ENCODE measurements at places on chromosomes 5 and 9.

GRCh38 chr5:73673161-73673591 lies 47.2 kb downstream of the ARHGEF28 start:
- no peak for DNase-seq

DNA sequence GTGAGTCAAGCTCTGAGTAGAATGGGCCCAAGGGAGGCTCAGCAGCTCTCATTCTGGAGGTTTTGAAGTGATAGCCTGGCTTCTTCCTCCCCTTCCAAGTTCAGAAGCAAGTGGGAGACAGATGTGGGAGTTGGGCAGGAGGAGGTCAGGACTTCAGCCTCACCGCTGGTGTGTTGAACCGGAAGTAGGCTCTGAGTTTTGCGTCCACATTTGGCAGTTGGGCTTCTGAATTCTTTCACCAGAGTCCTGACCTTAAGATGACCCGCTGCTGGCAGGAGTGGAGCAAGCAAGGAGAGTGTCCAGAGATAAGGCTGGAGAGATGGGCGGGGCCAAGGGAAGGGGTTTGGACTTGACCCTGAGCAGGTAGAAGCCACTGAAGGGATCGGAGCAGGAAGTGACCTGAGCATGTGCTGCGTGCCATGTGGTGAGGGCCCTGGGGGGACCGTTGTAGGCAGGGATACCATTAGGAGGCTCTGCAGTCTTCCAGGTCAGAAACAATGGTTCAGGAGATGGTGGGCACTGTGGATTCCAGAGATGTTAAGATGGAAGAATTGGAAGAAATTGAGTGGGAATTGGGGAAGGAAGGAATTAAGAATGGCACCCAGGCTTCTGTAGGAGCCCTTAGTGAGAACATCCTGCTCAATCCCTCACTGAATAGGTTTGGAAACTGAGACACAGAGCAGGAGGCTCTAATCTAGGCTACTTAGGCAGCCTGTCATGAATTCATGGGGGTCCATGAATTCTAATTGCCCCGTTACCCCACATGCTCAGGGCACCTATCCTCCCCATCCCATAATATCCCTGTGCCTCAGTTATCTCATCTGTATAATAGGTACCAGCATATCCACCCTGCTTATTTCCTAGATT lies 25.9 kb downstream of the GALNT12 start:
- DNase-seq: no peak

DNA sequence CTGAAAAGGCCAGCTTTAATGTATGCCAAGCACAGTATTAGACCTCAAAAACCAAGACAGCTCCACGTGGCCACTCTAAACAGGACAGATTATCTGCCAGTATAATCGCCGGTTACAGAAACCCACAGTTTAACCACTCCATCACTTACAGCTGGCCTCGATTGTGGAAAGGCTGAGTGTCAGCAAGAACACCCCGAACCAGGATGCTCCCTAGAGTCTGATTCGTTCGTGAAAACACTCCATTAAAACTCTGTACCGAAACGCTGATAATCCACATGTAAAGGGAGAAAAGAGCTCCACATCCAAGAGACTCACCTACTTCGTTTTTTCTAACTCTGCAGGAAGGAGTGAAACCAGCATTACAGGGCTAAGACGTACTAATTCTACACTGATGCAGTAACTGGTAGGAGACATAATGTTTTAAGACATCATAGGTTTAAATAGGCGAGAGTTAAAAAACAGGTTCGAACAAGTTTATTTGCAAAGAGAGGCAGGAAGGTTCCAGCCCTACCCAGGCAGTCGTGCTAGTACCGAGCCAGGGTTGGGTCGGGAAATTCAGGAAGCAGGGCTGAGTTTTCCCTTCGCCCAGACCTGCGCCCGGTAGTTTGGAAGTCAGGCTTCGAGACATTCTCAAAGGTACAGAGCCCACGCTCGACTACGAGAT lies 949 bp downstream of the SERINC5 start:
- DNase-seq: no peak

- DNase-seq: no peak
Measured at GRCh38 chr5:154189256-154189818, 1.2 kb upstream of the GALNT10 start.

GRCh38 chr5:131758520-131758900 lies 38.3 kb downstream of the FNIP1 start:
- DNase-seq: no peak

DNA sequence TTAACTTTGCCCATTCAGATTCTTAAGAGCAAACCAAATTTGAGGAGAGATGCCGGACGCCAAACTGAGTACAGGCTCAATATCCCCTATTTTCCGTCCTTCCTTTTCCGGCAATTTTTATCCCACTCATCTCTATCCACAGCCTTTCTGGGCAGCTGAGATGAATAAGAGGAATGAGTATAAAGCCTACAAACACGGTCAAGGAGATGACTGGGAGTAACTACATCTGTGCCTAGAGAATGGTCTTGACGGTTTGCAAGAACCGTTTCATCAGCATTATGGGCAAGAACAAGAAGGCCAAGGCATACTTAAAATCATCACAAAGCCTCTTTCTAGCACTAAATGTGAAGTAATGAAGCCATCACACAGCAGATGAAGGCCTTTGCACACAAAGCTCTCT lies 227.3 kb downstream of the DCP2 start:
- no peak for DNase-seq

- no peak for DNase-seq
Measured at GRCh38 chr5:112710896-112711295, 26.8 kb upstream of the APC start.

DNA sequence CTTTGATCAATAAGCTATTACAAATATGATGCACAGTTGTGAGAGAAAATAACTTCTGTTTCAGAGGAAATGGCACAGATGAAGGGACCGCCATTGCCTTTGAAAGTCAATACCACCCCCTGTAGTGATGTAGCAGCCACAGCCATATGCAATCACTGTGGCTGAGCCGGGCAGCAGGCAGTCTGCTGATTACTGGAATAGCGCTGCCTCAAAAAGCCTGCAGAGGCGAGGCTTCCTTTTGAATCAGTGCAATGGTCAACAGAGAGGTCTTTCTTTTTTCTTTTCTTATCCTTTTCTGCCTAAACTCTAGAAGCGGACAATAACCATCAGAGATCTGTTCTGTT lies 265.1 kb upstream of the TAS2R1 start:
- no peak for DNase-seq

- DNase-seq: no peak
Measured at GRCh38 chr9:96437454-96437853, 12.5 kb upstream of the HABP4 start.

GRCh38 chr5:159593518-159594073 lies 263.3 kb upstream of the IL12B start:
- no peak for DNase-seq

DNA sequence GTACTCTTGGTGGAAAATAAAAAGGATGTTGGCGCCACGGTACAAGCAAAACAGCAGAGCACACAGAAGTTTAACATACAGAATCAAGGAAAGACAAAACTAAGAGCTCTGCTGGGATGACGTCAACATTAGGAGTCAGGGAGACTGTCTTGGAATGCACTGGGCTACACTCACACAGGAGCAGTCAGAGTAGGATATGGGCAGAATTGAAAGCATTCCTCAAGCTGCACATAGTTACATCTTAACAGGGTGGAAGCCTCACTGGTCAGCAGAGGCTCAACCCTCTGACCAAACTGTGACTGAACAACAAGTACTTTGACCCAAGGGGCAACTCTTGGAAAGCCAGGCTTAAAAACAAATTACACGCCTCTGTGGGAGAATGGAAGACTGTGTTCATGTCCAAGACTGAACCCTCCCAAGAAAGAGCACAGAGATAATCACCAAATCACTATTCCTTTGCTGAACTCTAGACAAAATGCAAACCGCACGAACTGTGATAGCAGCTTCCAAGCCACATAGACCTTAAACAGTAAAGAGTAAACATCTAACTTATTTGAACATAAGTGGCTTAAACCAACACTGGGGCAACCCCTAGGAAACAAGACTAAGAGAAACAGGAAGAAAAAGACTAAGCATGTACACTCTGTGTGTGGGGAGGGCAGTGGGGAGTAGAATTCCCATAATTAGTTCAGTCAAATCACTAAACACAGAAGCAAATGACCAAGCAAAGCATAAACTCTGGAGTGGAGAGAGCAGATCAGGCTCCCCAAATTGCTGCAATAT lies 772.7 kb downstream of the PRELID2 start:
- DNase-seq: no peak

DNA sequence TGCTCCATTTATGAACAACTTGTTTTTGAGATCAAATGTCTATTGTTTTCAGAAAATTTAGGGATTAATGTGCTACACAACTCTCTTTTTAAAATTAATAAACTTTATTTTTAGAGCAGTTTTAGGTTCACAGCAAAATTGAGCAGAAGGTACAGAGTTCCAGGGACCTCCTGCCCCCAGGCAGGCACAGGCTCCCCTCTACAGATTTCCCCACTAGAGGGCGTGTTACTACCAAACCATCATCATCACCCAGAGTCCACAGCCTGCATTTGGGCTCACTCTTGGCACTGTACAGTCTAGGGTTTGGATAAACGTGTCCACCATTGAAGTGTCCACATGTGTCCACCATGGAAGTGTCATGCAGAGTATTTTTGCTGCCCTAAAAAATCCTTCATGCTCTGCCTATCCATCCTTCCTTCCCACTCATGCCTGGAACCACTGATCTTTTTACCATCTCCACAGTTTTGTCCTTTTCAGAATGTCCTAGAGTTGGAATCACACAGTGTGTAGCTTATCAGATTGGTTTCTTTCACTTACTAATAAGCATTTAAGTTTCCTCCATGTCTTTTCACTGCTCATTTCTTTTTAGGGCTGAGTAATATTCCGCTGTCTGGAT lies 61.7 kb downstream of the MRPL36 start:
- DNase-seq: peak; percentile 5

DNA sequence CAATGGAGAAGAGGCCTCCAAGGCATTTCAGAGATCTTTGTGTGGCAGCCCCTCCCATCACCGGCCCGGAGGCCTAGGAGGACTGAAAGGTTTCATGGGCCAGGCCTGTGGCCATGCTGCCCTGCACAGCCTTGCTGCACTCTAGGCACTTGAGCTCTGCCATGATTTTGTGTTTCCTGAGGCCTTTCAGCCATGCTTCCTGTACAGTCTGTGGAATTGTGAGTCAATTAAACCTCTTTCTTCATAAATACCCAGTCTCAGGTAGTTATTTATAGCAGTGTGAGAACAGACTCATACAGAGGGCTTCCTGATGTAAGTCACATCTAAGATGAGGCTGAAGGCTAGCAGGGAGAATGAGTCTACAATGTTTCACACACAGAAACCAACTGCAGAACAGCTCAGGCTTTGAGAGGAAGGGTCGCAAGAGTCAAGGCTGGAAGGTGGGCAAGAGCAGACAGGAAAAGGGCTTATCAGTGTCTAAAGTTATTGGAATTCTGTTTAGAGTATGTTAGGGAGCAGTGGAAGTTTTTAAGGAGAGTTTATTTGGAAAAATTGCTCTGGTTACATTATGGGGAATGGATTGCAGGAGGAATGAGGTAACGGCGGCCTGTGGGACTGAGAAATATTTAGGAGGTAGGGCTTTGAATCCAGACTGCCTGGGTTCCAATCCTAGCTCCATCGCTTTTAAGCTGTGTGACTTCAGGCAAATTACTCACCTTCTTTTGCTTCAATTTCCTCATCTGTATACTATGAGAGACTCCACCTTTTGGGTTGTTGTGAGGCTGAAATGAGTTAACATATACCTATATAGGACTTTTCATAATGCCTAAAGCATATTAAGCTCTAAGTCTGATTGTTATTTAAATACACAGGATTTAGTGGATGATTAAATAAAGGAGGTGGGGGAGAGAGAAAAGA lies 291.2 kb downstream of the CWC27 start:
- DNase-seq: no peak

All from activated CD8-positive, alpha-beta memory T cell treated with anti-CD3 and anti-CD28 coated beads for 4 hours (primary cell).